ENCODE measurements at places on chromosomes 1 and 21. TPM values are rescaled to one million over a fixed set of nuclear protein-coding genes. Genes with fewer than 3 reads are reported as not detected.

OLFML3 gene
- total RNA-seq: 0.29 TPM

SELE gene
- total RNA-seq: not detected

TAS1R3 gene
- total RNA-seq: 0.77 TPM

GRCh38 chr1:187654635-187655034 lies 825.9 kb downstream of the PLA2G4A start:
- no peaks in the 10 kb centered on the region for H3K36me3 ChIP-seq
- no peaks in the 10 kb centered on the region for H3K27me3 ChIP-seq
- no peak overlapping the region for H3K27ac ChIP-seq
- H3K4me1 ChIP-seq: no peaks in the 10 kb centered on the region
